ENCODE measurements at places on chromosomes 6 and 20. TPM values are rescaled to one million over a fixed set of nuclear protein-coding genes. Genes with fewer than 3 reads are reported as not detected.

HLA-DQA1 gene
- polyA plus RNA-seq = 3.4 TPM

BMP6 gene
- 3.7 TPM for polyA plus RNA-seq

MYLK4 gene
- 1.6 TPM for polyA plus RNA-seq

IMPG1 gene
- polyA plus RNA-seq = 0.52 TPM

TP53INP2 gene
- 16.2 TPM for polyA plus RNA-seq

PDE7B gene
- 9.1 TPM for polyA plus RNA-seq

HLA-DQB1 gene
- polyA plus RNA-seq = 6.7 TPM

PTCHD4 gene
- 2.8 TPM for polyA plus RNA-seq
